ENCODE measurements at places on chromosomes 13 and 19. TPM values are rescaled to one million over a fixed set of nuclear protein-coding genes. Genes with fewer than 3 reads are reported as not detected.

DNA sequence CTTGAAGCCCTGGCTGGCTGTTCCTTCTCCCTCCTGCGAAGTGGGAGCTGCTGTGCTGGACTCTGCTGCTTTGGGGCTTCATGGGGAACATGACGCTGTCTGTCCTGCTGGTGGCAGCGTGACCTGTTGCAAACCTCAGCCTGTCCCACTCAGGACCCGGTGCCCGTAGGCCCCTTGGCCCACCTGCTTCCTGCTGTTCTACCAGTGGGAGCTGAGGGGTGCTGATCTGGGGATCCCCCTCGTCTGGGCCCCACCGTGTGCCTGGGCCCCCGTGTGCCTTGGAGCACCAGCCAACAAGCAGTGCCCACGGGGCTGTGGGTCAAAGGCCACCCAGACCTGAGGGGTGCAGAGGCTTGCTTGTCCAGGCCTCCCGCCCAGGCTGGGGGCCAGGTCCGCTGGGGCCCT, 5.3 kb downstream of the SPPL2B start:
- DNase-seq = no peak

DIRAS1 gene
- 2.7 TPM for total RNA-seq

LILRB1 gene
- 0.51 TPM for total RNA-seq

ZNF578 gene
- total RNA-seq = 7.0 TPM

- DNase-seq = no peak
These were observed 112.5 kb downstream of the LACC1 start for GRCh38 chr13:43992211-43992610.

BST2 gene
- total RNA-seq = 6.3 TPM

HIPK4 gene
- not detected for total RNA-seq

GRCh38 chr19:4624301-4624700, 15.0 kb upstream of the TNFAIP8L1 start:
- DNase-seq = no peak

KLK3 gene
- total RNA-seq = not detected

DNA sequence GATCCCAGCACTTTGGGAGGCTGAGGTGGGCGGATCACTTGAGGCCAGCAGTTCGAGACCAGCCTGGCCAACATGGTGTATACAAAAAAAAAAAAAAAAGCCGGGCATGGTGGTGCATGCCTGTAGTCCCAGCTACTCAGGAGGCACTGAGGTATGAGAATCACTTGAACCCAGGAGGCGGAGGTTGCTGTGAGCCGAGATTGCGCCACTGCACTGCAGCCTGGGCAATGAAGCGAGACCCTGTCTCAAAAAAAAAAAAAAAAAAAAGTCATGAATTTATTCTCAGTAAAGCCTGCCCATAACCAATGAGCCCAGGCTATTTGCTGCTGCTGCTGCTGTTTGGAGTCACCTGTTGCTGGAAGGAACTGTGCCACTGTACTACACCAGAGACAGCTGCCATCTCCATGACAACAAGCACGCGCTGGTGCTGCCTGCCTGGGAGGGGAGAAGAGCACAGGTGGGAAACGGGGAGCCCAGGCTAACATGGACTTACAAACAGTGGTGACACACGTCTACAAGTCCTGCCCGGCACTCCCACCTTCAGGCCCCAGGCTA, 11.3 kb downstream of the ZFR2 start:
- no peak for DNase-seq

All from tongue (tissue), 3 donors.